ENCODE measurements at places on chromosomes 1 and 21. TPM values are rescaled to one million over a fixed set of nuclear protein-coding genes. Genes with fewer than 3 reads are reported as not detected.

The CELA3B gene
- total RNA-seq, result not detected

The HOOK1 gene
- total RNA-seq, result not detected

DNA sequence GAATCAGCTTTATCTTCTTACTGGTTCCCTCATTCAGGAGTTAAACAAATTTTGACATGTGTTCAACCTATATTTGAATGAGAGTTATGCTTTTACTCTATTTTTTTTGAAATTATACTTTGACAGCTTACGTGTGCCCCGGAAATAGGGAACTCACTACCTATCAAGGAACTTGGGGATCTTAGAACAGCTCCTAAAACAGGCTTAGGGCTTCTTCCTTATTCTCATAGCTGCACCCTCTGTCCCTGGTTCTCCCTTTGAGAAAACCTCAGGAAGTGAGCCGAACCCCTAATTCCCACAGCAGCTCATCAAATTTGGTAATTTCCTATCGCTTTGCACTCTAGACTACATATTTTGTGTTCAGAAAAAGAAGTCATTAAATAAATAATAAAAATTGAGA, 81.2 kb upstream of the RUNX3 start:
- H3K36me3 ChIP-seq, result no peaks in the 10 kb centered on the region
- no peak overlapping the region for H3K4me3 ChIP-seq
- no peak for DNase-seq
- H3K27me3 ChIP-seq, result peaks cover 10% of the 10 kb centered on the region

DNA sequence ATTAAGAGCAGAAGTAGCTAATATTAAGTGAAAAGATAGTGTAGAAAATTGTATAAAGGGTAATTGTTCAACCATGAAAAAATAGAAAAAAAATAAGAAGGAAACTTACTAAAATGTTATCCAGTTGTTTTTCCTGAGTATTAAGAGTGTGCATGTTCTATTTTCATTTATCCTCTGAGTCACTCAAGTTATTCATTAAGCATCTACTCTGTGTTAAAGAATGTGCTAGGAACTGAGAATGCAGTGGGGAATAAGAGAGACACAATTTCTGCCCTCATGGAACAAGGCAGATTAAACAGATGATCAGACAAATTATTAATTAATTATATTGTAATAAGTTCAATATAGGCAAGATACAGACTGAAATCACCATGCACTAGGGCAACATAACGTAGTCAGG, 10.8 kb upstream of the PIGK start:
- peak; percentile 27 for DNase-seq
- no peaks in the 10 kb centered on the region for H3K36me3 ChIP-seq
- no peak overlapping the region for H3K4me3 ChIP-seq
- H3K4me1 ChIP-seq, result no peaks in the 10 kb centered on the region

DNA sequence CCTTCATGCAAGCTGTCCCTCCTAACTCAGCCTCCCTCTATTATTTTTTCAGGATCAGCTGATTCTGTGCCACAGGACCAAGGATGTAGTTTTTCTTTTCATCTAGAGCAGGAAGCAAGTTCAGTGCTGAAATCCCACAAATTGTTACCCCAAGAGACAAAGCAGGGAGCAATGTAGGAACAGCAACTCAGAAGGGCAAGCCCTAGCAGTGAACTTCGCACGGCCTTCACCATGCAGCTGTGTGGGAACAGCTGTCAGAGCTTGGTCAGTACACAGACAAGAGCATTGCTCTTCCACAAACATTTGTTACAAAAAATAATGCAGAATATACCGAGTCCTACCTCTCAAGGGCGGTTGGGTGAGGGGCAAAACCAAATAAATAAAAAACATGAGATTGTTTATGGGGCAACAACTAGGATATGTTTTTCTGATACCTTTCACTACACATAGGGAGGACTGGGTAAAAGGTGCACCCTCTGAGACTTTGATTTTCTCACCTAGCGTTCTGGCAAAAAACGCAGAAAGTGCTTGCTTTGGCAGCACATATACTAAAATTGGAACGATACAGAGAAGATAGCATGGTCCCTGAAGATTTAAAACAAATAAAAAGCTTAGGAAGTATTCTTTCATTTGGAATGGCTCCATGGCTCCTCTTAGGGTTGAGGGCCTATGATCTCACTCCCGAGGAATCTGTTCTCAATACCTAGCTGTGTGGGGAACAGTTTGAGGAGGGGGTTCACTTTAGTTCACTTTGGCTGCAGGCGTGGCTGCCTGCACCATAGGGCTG, 37.1 kb upstream of the ANGPTL7 start:
- no peak overlapping the region for H3K27ac ChIP-seq
- H3K4me3 ChIP-seq, result no peak overlapping the region
- no peak for DNase-seq
- H3K4me1 ChIP-seq, result peaks cover 4% of the 10 kb centered on the region
- H3K36me3 ChIP-seq, result peaks cover 10% of the 10 kb centered on the region
